ENCODE measurements at places on chromosomes 5 and 9.
A peak's percentile ranks its signal among the peaks of the same experiment; 100 is the strongest.

GRCh38 chr9:121862371-121863332, 211.2 kb downstream of the DAB2IP start:
- DNase-seq, result no peak

GRCh38 chr9:115517335-115518075, 399.5 kb upstream of the TNC start:
- DNase-seq, result no peak

DNA sequence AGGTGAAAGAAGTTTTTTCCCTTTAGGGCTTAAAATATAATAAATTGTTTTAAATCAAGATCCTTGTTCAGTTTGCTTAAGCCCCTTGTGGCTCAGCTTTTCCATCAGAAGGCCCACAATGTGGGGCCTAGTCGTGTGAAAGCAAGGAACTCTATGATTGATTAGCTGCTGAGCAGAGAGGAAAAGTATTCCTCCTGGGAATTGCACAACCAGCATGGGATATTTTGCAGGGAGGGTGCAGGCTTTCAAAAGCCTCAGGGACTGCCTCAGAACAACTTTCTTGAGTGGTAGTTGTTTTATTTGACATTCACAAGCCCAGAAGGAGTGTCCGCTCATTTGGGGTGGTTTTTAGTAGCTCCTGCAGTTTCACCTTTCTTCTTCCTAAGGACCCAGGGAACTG, 19.8 kb downstream of the TTC23L start:
- DNase-seq, result no peak

DNA sequence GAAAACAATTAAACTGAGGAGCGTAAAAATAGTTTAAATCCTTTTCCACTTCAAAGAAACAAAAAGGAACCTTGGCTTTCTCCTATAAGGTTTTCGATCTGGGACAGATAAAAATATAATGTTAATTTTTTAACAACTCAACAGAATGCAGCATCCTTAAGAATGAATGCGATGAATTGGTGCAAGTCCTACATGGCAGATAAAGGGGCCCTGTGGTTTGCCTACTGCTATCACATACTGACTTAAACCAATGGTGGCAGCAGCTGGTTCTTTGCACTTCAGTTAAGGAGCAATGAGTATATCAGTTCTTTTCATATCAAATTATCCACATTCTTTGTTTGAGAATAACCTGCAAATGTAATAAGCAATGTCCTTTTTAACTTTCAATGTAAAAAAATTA, 12.4 kb upstream of the TYRP1 start:
- DNase-seq, result no peak

GRCh38 chr9:69168709-69169217, 5.3 kb upstream of the TJP2 start:
- DNase-seq, result no peak

DNA sequence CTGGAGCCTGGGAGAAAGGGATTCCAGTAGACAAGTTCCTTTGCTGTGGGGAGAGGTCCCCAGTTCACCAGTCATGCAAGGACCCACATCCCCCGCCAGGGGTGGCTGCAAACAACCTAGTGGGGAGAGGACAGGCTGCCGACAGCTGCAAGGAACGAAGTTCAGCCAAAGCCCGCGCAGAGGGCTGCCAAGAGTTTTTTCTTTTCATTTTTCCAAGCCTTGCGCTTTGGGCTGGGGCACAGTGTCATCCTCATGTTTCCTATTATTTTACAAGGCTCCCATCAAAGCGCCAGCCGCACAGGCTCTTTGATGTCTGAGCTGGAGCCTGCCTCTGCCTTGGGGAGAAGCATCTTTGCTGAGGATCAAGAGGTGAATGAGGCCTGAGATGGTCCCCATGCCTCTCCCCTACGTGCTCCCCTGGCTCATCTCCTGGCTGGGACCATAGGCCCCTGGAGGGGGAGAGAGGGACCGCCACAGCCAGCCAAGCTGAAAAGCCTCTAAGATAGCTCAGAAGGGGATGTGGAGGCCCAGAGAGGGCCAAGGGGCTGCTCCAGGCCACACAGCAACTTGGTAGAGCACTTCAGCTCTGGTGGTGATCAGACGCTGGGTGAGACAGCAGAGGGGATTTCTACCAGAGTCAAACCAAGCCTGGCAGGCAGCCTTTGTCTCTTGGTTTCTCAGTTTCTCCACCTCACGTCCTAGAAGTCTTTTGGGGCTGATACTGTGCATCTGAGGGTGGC, 50.4 kb upstream of the SYNPO start:
- peak; percentile 83 for DNase-seq

DNA sequence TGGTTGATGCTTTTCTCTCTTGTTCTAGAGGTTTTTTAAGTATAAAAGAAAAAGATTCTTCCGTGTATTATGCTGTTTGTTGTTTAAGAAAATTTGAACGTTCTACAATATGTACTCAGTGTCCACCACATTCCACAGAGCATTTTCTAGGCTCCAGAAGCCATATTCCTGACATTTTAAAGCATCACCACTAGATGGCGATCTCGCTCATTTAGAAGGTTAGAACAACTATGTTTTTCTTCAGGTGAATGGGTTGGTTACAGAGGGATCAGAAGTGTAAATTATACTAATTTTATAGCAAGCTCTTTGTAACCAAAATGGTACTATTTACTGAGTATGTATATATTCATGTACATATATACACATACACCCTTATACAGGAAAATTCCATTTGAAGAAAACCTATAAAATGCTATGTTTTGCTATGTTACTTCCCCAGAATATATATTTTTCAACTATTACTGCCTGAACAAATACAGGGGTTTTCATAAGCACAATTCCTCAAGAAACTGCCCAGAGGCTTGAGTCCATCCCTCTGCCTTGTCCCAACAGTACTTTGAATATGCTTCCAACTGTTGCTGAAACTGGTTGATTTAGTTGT, 284.3 kb downstream of the CCDC171 start:
- no peak for DNase-seq

DNA sequence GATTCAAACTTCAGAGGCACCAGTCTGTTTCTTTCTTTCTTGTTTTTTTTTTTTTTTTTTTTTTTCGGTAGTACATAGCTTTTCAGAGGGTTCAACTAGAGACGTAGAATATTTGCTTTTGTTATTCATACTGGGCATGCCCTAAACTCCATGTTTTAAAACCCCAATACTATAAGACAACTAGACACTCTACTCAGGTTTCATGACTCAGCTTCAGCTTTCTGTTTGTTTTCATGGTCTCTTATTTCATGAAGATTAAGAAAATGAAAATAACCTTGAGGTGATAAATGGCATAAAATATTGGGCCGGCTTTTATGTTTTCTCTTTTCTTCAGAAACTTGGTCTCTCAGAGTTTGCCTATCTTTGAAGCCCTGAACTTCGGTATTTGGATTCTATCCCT, 2126.3 kb upstream of the ACO1 start:
- DNase-seq, result no peak

DNA sequence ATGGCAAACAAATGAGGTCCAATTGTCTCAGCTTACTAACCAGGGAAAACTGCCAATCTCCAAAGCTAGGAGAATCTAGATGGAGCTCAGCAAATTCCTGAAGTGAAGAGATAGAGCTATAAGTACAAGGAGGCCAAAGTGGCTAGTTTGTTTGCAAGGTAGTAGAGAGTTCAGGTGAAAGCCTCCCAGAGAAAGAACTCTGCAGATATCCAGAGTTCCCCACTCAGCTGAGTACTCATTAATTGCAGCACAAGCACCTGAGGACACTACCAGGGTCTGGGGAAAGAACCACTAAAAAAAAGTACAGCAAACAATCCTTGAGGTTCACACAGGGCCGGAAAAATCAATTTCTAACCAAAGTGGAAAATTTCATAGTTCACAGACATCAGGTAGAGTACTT, 250.9 kb downstream of the TMEM232 start:
- no peak for DNase-seq

DNA sequence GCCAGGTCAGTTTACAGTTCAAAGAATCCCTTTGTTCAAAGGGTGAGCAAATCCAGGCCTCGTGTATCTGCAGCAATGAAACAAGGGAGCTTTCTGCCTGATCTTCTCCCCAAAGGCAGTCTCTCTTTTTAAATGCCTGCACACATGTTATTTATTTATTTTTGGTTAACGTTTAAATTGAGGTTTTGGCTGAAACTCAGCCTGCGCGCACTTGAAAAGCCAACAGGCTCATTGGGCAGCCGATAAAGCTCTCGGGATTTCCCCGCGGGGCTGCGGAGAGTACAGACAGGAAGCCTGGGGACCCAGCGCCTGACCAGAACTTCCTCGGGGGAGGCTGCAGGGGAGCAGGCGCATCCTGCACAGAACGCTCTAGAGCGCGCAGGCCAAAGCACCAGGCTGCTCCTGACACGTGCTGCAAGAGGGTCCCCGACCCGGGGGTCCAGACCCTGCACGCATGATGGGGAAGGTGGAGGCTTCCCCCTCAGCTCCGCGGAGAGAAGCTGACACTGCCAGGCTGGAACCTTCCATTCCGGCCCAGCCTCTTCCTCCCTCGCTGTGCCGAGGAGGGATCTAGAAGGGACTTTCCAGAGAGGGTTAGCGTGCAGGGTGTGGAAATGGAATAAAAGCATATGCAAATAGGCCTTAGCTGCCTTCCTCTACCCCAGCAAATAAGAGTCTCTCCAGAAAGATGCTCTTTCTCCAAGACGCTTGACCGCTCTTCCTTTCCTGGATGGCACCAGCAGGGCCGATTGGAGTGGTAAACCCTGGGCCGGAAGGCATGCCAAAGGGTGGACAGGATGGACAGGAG, 46.1 kb downstream of the PTTG1 start:
- peak; percentile 72 for DNase-seq

DNA sequence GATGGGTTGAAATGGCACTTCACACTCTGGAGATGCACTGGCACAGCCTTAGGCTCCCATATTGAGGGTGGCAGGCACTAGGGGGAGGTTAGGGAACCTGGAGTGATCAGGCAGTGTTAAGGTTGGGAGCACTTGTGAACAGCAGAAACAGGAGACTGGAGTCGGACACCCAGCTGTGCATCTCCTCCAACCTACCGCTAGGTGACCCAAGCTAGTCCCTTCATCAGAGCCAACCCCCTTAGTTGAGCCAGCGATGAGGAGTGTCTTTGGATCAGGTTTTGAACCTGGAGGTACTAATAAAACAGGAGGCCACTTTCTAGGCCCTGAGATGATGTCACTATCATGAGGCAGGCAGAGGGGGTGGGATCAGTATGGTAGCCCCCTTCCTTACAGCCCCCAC, 1.7 kb downstream of the ACTL7B start:
- DNase-seq, result no peak

DNA sequence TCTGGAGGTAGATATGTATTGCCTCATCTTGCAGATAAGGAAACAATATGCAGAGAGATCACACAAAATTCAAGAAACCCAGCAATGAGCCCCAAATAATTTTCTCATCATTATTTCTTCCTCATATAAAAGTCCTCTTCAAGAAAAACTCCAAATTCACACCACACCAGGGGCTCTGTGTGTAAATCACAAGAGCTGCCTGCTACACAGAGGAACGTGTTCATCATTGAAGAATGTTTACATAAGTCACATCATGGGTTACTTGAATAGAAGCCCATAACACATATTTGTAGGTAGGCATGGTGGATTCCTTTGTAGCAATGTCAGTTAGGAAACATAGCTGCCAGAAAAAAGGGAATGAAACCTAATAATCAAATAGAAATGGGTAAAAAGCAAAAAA, 308.1 kb upstream of the TLE4 start:
- no peak for DNase-seq

- DNase-seq, result no peak
Observed at GRCh38 chr5:96331210-96331609, 101.8 kb downstream of the PCSK1 start.

GRCh38 chr9:120935383-120935857, 8.8 kb upstream of the TRAF1 start:
- DNase-seq, result peak; percentile 96

GRCh38 chr9:107630156-107630555, 140.6 kb upstream of the KLF4 start:
- no peak for DNase-seq

DNA sequence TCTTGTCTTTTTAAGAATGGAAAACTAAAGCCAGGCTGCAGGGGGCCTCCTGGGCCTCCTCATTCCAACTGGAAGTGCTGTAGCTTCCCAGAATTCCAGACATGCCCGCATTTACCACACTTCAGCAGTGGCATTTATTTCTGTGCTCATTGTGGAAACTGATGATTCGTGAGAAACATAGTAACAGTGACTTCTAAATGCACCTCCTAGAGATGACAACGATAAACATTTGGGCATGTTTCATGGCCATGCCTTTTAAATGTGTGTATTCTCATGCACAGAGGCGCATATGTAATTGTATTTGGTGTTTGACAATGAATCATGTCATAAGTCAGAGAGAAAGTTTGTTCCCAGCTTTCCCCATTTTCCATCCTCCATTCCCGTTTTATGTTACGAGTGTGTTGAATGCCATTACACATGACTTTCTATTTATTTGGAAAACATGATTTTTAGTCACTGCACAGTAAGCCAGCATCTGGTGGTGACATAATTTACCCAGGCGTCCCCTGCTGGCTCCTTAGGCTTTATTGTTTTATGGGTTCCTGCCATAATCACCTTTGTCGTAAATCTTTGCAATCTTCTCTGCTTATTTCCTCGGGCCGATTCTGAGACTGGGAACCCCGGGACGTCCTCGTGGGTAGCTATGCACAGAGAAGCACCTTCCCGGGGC, 68.8 kb upstream of the FCN2 start:
- DNase-seq, result no peak

DNA sequence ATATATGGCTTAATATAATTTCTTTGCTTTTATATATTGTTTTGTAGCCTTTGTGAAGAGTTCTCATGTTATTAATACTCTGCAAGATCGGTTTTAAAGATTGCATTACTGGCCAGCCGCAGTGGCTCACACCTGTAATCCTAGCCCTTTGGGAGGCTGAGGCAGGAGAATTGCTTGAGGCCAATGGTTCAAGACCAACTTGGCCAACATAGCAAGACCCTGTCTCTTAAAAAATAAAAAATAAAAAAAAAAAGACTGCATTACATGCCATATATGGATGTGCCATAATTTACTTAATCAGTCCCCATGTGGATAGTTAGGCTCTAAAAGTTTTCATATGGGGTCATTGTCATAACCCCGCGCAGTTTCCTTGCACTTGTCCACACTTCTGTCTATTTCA, 31.0 kb upstream of the TNFAIP8 start:
- DNase-seq, result no peak

DNA sequence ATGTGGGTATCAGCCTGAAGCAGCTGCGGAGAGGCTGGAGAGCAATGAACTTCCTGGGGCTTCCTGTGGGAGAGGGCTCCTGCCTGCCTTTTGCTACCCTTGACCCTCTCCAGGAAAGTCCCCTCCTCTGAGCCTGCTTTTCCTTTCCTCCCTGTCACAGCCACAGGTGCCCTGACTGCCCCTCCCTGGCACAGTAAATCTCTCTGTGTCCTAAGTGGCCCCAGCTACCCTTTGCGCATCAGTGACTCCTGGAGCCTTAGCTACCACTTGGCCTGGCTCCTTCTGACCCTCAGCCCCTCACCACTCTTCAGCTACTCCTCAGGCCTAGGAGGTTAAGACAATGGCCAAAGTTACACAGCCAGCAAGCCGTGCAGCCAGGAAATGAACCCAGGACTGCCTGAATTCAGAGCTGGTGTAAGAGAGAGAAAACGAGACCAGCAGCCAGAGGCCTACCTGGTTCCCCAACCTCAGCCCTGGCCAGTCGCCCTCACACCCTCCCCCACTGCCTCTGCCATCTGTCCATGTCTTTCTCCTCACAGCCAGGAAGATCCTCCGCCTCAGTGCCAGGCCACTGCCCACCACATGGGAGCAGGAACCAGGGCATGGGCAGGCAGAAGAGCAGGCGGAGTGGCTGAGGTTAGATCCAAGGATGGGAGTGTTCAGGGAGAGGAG, 18.6 kb downstream of the CNTFR start:
- no peak for DNase-seq

All from heart right ventricle (tissue), 16 donors.